Stimulated activated CD4-positive, alpha-beta T cell treated with anti-CD3 and anti-CD28 coated beads, Interleukin-2, amount 100 ng/mL, for 24 hours (primary cell): ENCODE measurements at places on chromosomes 7 and 10.

GRCh38 chr10:112525200-112525599 is 78.2 kb downstream of the VTI1A start:
- DNase-seq: no peak

DNA sequence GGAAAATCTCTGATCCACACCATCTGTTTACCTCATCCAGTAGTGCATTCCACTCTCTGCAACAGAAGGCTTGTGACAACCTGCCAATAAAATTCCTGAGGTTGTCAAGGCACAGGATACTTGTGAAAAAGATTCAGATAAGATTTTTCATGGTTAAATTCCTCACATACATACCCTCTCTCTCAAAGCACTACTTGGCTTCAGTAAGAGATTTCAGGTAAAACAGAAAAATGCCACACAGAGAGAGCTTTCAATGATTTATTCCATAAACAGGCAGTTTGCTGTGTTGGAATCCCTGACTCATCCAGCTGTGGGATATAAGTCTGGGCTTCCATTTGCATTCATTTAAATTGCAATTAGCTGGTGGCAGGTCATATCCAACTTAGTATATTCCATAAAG is 99.7 kb upstream of the CAV2 start:
- no peak for DNase-seq

DNA sequence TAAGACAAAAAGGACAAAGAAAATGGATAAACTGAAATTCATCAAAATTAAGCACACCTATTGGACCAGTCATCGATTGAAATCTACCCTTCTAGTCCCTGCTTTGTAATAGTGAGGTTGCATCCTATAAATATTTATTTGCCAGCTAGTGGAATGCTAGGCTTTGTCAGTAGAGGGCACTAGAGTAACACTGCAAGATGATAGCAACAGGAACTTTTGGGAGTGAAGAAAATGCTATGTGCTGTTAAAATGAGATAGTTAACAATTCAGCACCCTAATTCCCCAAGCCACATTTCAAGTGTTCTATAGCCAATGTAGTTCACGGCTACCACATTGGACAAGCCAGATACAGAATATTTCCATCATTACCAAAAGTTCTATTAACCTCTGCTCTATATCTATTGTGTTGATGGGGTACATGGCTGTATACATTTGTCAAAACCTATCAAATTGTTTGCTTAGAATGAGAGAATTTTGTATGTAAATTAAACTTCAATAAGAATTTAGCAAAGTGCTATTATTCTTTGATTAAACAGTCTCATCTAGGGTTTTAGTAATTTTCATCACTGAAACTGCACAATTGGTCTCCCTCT is 69.8 kb downstream of the LSMEM1 start:
- no peak for DNase-seq

GRCh38 chr10:88966797-88967196 is 14.2 kb upstream of the ACTA2 start:
- no peak for DNase-seq

GRCh38 chr10:81450651-81451050 is 424.3 kb upstream of the NRG3 start:
- no peak for DNase-seq

DNA sequence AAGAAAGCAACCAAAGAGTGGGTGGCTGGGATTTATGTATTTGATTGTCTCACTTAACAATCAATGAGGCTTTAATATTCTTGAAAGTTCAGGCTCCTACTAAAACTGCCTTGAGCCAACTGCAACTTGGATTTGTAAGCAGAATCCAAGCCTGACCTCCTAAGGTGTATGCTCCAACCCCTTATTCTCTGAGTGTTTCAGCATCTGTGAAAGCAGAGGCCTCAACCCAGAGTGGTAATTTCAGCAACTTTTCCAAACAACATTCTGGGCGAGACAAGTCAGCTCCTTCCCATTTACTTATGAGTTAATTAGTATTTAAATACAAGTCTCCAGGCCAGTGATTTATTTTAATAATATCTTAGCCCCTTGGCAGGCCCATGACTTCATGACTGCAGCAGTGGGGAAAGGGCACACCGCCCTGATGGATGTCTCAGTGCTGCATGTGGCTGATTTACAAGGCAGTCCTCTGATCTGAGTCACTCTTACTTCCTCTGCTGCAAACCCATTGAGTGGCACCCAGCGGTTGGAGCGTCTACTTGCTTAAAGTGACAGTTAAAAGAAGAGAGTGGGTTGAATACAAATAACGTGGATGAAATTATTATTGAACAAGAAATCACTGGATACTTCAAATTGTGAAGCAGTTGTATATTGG is 209.1 kb downstream of the TRIL start:
- no peak for DNase-seq

DNA sequence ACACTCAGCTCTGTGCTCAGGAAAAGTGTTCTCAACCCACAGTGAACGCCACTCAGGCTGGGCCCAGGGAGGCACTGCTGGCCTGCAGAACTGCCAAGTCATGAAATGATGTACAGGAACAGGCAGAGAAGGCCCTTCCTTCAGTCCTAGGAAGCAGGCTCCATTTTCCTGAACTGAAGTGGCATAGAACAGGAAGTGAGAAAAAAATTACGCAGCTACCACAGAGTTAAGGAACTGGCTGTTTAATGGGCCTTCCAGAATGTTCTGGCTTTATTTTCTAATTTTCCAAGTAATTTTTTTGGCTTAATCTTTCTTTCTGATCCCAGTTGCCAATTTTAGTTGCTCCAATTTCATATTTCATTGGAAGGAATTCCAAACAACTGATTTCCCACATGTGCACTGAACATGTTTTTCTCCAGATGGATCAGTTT is 39.3 kb downstream of the LRRC18 start:
- DNase-seq: no peak

DNA sequence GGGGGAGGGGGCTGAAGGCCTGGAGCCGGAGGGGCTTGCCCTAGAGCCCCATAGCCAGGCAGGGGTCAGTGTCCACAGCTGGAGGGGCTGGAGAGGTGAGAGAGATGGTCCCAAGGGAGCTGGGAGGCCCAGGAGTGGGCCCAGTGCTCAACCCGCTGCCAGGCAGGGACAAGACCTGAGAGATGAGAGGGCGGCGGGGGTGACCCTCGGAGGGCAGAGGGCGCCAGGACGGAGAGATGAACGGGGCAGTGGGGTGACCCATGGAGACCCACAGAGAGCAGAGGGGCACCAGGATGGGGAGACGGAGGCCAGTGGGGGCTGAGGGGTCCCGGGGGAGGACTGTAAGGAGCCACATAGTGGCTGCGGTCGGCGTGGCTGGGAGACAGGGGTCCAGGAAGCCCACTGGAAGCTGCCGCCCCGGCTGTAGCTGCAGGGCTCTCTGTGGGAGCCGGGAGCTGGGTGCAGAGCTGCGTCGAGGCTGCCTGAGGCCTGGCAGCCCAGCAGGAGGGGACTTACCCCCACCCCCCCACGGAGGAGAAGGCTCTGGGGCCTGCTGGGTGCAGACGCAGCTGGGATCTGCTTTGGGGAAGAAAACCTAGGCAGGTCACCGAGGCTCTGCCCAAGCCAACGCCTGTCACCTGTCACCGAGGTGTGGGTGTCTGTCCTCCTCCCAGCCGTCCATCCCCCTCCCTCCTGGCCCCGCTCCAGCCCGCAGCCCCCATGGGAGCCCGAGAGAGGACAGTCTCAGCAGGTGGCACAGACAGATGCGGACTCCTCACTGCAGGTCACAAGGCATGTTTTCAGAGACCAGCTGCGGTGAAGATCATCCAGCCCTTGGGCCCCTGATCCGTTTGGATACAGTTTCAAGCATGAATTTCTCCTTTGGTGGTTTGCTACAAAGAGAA is 25.1 kb downstream of the PWWP2B start:
- DNase-seq: no peak

- no peak for DNase-seq
Observed at GRCh38 chr10:119821182-119821581, 51.5 kb downstream of the MCMBP start.

DNA sequence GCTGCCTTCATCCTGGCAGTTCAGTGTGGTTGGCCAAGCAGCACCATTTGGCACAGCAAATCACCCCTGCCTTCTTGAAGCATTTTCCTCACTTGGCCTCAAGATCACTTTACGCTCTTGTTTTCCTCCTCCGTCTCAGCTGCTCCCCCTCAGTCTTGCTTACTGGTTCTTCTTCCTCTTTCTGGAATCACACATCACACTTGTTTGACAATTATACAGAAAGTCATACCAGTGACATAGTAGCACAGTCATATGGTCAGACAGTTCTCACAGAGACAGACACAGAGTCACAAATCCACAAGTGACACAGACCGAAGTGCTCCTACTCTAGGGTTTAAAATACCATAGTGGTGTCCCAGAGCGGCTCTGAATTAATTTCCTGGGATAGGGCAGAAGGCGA is 43.8 kb upstream of the ARL4A start:
- no peak for DNase-seq

- DNase-seq: no peak
Observed at GRCh38 chr10:70500812-70501301, 22.3 kb downstream of the PALD1 start.
